Cortex of kidney (tissue), 1 donor: ENCODE measurements at places on chromosomes 13 and 19.

DNA sequence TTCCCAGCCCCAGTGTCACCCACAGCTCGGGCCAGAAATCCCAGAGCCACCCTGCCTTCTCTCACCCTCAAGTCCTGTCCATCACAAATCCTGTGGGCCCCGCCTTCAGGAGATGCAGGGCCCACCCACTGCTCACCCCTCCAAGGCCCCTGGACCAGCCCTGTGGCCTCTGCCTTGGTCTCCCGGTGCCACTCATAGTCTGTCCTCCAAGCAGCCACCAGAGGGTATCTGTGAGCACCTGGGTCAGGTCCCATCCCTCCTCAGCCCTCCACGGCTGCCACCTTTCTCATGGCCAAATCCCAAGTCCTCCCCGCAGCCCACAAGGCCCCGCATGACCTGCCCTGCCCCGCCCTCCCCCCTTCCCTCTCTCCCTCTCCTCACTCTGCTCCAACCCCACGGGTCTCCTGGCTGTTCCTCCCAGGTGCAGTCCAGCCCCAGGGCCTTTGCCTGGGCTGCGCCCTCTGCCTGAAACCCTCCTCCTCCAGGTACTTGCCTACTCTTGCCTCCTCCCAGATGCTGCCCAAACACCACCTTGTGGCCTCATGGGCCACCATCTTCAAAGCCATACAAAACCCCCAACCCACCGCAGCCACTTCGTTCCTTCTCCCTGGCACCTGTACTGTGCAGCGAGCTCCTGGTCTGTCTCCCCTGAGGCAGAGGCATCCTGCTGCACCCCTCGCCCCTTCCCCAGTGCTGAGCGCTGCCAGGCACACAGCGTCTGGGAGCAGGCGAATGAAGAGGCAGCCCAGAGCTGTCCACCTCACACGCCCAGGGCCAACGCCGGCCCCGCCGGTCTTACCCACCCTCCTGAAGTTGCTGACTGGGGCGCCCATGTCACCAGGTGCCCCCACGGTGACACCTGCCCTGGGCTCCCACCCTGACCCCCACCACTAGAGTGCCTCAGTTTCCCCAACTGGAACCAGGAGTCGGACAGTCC, 13.2 kb upstream of the UQCR11 start:
- no peak for DNase-seq

- DNase-seq = no peak
These were observed 467.3 kb downstream of the DACH1 start for GRCh38 chr13:71399631-71400215.

DNA sequence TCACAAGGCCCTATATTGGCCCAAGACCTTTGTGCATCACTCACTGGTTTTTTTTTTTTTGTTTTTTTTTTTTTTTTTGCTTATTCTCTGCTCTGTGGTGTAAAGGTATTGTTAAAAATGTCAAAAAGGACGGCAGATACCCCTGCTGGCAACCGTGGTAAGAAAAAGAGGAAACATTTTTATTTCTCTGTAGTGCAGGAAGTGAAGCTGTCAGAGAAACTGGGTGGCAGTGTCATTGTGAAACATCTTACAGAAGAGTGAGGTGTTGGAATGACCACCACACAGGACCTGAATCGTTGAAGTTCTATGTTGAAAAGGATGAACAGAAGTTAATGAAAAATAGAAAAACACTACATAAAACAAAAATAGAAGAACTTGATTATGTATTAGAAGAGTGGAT, 346.4 kb downstream of the FGF9 start:
- no peak for DNase-seq

- no peak for DNase-seq
These were observed 2.0 kb downstream of the EPN1 start for GRCh38 chr19:55676889-55677505.

GRCh38 chr19:27851543-27852060, 1361.3 kb downstream of the UQCRFS1 start:
- DNase-seq = no peak

- DNase-seq = no peak
These were observed at the start of gene LSR for GRCh38 chr19:35248310-35249145. Gene LSR (plus strand): TSS chr19:35249002. CDS start chr19:35249023, 21 bp downstream.

DNA sequence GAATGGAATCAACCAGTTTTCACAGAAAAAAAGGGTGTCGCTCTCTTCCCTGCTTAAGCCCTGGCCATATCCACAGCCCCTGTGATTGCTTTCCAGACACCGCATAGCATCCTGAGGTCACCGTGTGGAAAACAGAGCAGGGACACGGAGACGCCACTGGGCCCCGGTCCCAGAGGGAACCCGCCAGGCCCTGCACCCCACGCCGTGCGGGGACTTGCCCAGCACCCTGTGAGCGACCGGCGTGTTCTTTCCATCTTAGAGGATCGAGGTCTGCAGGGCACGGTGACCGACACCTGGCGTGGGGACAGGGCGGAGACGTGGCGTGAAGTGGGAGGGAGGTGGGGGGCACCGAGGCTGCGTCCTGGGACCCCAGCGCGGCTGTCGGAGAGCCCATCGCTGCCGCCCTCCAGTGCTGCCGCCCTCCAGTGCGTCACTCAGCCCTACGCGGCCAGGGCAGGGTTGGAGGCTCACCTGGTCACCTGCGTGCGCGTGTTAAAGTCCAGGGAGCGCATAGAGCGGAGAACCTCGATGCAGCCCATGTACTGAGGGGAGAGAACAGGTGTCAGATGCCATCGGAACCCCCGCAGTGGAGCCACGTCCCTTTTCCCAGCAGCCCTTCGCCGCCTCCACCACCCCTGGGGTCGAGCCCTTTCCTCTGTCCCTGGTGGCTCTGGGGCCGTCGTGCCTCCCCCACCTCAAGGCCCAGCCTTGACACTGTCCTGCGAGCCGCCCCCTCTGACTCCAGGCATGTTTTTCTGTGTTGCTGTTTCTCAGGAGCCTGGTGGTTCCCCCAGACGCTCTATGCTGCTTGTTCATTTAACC, 20.2 kb downstream of the SHC2 start:
- DNase-seq = no peak

DNA sequence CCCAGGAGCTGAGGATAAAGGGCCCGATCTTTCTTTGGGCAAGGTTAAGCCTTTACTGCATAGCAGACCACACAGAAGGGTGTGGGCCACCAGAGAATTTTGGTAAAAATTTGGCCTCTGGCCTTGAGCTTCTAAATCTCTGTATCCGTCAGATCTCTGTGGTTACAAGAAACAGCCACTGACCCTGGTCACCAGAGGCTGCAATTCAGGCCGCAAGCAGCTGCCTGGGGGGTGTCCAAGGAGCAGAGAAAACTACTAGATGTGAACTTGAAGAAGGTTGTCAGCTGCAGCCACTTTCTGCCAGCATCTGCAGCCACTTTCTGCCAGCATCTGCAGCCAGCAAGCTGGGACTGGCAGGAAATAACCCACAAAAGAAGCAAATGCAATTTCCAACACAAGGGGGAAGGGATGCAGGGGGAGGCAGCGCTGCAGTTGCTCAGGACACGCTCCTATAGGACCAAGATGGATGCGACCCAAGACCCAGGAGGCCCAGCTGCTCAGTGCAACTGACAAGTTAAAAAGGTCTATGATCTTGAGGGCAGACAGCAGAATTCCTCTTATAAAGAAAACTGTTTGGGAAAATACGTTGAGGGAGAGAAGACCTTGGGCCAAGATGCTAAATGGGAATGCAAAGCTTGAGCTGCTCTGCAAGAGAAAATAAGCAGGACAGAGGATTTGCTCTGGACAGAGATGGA, 8.4 kb upstream of the CEACAM19 start:
- DNase-seq = no peak

GRCh38 chr13:49454388-49455006, 10.4 kb downstream of the SETDB2 start:
- no peak for DNase-seq

- no peak for DNase-seq
These were observed 10.7 kb downstream of the PPP1R37 start for GRCh38 chr19:45103508-45104319.

- DNase-seq = no peak
These were observed 1.9 kb upstream of the ZNF552 start for GRCh38 chr19:57816652-57817051.

DNA sequence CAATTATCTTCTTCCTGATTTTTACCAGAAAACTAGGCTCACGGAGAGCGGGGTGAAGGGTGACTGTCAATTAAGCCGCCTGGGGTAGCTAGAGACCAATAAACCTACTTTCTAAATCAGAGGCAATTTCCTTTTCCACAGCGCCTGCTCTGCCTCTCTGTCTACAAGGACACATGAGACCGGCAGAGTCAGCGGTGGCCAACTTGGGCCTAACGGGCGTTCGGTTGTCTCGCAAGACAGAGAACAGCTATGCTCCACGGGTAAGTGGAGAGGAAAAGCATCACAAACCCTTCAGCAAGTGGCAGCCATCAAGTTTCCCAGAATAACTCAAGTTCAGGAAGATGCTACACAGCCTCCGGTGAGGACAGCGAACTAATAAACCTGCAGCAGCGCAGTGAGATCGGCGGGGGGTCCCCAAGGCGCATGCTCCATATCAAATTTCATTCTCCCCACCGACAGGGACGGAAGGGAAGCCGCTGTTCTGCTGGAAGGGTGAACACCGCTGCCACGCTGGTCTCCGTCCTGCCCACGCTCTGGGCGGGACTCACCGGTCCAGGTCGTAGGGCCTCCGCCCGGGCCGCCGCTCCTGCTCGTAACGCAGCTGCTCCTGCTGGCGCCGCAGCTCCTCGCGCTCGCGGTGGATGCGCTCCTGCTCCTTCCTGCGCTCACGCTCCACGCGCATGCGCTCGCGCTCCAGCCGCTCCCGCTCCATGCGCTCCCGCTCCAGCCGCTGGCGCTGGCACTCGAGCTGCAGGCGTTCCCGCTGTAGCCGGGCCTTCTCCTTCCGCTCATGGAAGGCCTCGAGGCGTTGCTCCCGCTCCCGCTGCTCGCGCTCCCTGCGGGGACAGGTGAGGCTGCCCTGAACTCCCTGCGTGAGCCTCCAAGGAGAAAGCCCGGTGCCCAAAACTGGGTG, 25.8 kb upstream of the TINCR start:
- DNase-seq = no peak

DNA sequence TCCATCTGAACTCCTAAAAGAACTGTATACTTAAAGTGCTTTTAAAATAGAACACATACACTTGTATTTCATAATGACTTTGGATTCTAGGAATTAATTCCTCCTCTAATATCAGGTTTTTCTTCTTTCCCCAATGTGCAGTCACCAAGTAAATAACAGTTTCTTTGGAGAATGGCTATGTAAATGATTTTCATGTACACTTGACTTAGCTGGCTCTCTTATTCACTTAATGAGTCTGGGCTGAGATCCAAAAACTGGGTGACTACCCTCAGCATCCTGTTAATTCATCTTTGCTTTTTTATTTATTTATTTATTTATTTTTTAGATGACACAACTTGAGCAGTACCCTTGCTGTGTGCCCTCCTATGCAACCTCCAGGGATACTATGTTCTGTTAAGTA, 1003.7 kb downstream of the SLITRK1 start:
- DNase-seq = no peak

DNA sequence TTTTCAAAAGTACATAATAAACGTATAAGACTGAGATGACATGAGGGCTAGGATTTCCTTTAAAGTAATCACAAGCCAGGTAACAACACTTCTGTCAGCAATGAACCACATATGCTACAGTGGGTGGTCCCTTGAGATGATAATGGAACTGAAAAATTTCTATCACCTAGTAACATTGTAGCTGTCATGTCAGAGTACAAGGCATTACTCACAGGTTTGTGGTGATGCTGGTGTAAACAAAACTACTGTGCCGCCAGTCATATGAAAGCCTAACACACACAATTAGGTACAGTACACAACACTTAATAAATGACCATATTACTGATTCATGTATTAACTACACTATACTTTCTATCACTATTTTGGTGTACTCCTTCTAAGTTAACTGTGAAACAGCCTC, 36.8 kb downstream of the MIPEP start:
- DNase-seq = no peak
